ENCODE measurements at places on chromosomes 13 and 19.

DNA sequence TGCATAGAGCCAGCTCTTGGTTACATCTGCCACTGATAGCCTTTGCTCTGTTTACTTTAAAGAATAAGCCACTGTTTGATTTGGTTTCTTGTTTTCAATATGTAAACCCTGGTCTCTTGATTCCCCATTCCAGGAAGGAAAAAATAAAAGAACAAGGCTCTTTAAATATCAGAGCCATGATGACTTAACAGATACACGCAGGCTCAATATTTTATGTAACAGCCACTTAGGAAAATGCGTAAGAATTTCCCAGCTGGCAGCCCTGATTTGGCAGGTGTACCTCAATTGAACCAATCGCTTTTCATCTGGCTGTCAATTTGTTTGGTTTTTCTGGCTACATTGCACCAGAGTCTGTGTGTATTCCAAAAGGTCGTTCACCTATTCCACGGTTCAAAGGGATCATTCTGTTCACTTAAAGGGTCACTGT lies 65.6 kb downstream of the IRS2 start:
- DNase-seq, result no peak

GRCh38 chr13:21837841-21838551 lies 167.1 kb downstream of the FGF9 start:
- DNase-seq, result no peak

DNA sequence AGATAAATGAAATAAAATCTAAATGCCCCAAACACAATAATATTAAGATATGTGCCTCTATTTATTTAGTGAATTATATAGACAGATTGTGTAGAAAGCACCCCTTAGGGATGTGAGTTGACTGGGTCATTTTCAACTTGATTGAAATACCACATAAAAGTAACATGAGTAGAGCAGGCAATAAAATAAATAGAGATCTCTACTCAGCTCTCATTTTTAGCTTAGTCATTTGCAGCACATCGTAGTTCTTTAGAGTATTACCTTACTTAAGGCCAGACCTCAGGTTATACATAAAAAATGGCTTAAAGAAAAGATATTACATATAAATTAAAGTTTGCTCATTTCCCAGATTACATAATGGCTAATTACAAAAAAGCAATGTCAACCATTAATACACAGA lies 1525.6 kb upstream of the PRR20A start:
- no peak for DNase-seq

GRCh38 chr13:36332986-36333385 lies 13.2 kb downstream of the SPART start:
- no peak for DNase-seq

DNA sequence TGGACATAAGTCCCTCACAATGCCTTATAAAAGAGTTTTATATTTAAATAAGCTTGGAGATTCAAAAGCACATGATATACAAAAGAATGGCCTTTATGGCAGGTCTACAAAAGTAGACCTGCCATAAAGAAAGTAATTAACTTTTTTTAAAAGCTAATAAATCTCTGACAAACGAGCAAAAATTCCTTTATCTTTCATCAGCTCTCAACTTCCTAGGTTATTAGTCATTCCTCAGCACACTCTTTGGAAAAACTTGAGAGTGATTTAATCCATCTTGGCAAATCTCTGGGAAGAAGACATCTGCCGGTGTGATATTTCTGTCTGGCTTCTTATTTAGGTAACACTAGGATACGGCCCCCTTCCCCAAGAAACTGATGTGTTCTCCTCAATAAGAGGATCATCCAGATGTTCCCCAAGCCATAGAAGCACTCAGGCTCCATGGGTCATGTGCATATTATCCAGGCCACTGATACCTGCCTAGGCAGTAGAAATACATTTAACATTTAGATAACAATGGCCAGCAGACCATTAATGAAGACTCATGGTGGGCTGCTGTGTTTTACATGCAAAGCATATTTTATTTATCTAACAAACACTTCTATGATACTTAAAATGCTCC lies 372.7 kb downstream of the LIG4 start:
- DNase-seq, result no peak

DNA sequence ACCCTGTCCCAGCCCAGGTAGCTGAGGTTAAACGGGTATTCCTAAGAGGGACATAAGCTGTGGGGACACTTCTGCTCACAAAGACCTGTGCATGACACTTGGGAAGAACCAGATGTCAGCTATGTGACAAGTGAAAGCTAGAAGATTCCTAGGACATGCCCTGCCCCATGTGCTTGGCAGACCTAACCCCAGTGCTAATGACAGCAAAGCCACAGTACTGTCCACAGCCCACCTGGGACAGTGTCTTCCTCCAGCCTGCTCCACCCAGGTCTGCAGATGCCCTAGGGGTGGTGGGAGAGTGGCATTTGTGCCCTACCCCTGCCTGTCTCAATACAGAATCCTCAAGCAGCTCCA lies 18.4 kb upstream of the EPHX3 start:
- no peak for DNase-seq

- DNase-seq, result no peak
Observed at GRCh38 chr13:85659493-85659892, 139.7 kb downstream of the SLITRK6 start.

GRCh38 chr13:93388701-93389100 lies 162.1 kb downstream of the GPC6 start:
- DNase-seq, result no peak

DNA sequence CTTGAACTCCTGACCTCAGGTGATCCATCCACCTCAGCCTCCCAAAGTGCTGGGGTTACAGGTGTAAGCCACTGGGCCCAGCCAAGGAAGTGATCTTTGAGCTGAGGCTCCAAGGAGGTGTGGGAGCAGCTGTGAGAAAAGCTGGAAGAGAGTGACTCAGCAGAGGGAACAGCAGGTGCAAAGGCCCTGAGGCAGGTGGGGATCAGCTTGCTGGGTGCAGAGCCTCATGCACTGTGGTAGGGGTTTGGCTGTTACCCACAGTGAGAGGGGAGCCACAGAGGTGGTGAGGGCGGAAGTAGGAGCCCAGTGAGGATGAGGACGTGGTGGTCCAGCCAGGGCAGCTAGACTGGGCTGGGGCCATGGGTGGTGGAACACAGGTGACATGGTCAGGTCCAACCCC lies 6.5 kb downstream of the NPAS1 start:
- no peak for DNase-seq

- no peak for DNase-seq
Observed at GRCh38 chr19:19630062-19630414, 2.0 kb upstream of the LPAR2 start.

DNA sequence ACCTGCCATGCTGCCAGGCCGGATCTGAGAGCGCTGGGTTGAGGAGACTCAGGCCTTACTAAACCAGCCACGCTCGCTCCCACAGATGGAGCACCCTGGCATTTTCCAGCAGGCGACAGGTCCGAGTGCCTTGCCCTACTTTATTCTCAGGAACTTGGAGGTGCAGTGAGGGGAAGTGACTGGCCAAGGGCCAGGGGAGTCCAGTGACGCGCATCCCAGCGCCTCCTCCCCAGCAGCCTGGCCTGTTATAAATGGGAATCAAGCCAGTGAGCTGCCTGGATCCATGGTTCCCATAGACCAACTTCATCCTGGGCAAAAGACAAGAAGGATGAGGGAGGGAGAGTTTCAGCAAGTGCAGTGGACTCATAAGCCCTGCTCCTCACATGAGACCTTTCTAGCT lies 35.5 kb downstream of the TMED1 start:
- no peak for DNase-seq

GRCh38 chr13:113636266-113636963 lies 21.6 kb downstream of the ATP4B start:
- no peak for DNase-seq

DNA sequence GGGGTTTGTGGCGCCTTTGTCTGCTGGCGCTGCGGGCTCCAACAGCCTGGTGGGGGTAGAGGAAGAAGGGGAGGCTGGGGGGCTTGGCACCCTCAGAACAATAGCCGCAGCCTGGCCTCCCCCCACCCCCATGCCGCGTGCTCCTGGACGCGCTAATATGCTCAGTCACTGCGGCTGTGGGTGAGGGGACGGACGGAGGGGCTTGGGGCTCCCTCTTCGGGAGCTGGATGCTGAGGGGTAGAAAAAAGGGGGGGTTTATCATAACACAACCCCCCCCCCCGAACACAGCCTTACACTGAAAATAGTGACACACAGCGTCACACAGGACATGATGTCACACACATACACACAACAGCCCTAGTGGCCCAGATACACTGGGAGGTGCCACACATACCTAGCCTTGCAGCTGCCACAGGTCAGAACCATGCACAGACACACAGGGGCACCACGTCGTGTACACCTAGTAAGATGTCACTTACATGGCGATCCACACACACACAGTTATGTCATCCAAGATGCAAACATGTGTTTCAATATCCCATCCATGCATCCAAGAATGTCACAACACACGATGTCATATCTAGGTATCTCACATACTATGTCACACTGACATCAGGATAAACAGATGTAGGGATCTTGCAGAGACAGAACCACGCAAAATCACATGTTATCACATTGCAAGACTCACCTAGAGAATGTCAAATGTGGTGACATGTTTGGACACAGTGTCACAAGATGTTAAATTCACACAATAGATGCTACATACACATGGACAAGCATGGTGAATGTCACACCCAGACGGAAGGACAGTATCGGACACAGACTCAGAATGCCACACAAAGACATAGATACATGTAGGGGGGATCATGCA lies 806 bp downstream of the MAST1 start:
- no peak for DNase-seq

DNA sequence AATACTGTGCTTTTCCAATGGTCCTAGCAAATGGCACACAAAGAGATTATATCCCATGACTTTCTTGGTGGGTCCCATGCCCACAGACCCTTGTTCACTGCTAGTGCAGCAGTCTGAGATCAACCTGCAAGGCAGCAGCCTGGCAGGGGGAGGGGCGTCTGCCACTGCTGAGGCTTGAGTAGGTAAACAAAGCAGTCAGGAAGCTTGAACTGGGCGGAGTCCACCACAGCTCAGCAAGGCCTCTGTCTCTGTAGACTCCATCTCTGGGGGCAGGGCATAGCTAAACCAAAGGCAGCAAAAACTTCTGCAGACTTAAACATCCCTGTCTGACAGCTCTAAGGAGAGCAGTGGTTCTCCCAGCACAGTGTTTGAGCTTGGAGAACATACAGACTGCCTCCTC lies 82.9 kb downstream of the ZNF737 start:
- no peak for DNase-seq

GRCh38 chr19:6667114-6667627 lies 2.8 kb downstream of the TNFSF14 start:
- DNase-seq, result no peak

- no peak for DNase-seq
Observed at GRCh38 chr19:42407085-42407815, 17.2 kb upstream of the CNFN start.

GRCh38 chr19:6069268-6069791 lies 41.0 kb downstream of the RFX2 start:
- DNase-seq, result no peak

DNA sequence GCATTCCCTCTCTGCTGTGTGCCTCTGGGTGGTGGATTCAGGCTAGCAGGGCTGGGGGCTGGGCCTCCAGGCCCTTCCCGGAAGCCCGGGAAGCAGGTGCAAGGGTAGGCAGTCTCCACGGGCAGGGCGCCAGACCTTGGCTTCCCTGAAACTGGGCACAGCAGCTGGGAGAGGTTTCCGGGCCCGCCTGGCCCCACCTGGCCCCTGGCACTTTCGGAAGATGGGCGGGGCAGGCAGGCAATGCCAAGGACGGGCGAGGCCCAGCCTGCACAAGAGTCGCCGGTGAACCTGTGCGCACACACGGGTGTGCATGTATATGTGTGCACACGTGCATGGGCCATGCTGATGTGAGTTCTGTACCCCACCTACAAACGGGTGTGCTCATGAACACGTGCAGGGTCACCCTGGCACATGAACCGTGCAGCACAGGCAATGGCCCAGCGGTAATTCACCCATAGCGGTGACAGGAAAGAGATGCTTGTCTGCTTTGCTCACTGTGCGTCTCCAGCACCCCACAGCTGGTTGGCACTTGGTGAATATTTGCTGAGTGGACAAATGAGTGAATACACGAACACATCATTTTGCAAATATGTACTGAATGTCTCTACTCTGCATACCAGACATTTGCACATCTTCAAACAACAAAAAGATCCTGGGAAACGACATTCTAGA lies 15.3 kb downstream of the GADD45B start:
- DNase-seq, result no peak

DNA sequence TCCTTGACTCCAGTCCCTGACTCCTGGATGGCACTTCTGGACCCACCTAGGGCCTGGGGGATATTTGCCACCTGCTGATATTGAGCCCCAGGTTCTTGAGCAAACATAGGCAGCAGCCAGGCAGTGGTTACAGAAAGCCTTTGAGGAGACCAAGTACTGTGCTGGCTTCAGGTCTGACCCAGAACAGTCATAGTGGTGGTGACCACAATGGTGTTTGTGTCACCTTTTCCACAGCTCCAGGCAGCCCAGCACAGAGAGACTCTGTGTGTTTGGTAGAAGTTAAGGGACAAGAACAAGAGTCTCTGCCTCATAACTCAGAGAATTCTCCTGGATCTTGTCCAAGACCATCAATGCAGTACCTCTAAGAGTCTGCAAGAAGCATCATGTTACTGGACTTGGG lies 14.6 kb upstream of the CLC start:
- no peak for DNase-seq

- DNase-seq, result no peak
Observed at GRCh38 chr13:63208826-63209225, 1793.2 kb upstream of the PCDH20 start.

GRCh38 chr19:52742516-52742915 lies 7.7 kb upstream of the ZNF611 start:
- no peak for DNase-seq

- no peak for DNase-seq
Observed at GRCh38 chr13:41213316-41213715, 18.9 kb upstream of the KBTBD7 start.

- DNase-seq, result no peak
Observed at GRCh38 chr13:52348983-52349780, 56.8 kb downstream of the THSD1 start.

- DNase-seq, result no peak
Observed at GRCh38 chr13:94139393-94139995, 340.0 kb downstream of the DCT start.

GRCh38 chr19:38831142-38831605 lies 420 bp downstream of the ECH1 start:
- peak; percentile 50 for DNase-seq

DNA sequence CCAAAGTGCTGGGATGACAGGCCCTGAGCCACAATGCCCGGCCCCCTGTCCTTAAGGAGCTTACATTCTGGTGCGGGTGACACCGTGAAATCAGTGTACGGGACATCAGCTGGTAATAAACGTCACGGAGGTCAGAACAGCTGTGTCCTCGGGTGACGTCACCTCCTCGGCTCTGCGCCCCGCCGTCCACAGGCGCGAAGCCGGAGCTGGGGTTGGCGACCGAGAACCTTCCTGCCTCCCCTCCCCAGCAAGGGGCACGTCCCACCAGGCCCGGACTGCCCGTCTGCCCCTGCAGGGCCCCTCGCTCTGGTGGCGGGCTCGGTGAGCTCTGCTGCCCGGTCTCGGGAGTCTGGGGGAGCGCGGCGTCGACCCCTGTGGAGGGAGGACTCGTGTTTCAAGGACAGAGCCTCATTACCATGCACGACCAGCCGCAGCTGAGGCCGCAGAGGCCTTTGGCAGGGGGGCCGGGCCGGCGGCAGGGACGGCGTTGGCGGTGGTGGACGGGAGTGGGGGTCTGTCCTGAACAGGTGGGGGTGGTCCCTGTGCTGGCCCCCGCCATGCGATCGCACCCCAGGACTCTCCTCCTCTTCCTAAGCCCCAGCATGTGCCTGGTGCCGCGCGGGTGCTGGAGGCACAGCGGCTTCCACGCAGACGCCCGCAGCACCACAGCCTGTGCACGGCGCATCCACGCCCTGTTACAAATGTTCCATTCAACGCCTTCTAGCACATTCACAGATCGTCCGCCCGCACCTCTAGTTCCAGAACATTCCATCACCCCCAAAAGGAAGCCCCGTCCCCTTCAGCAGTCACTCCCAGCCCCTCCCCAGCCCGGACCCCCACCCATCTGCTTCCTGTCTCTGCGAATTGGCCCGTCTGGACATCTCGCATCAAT lies 5.4 kb downstream of the LINGO3 start:
- DNase-seq, result no peak

Data from HEK293T (cell line).